AG09309 (cell line): ENCODE measurements at places on chromosomes 3 and 15.

- no peak for DNase-seq
Observed at GRCh38 chr3:130517602-130518001, 625 bp downstream of the COL6A6 start.

GRCh38 chr3:134752761-134753461, 42.1 kb upstream of the EPHB1 start:
- no peak for DNase-seq

DNA sequence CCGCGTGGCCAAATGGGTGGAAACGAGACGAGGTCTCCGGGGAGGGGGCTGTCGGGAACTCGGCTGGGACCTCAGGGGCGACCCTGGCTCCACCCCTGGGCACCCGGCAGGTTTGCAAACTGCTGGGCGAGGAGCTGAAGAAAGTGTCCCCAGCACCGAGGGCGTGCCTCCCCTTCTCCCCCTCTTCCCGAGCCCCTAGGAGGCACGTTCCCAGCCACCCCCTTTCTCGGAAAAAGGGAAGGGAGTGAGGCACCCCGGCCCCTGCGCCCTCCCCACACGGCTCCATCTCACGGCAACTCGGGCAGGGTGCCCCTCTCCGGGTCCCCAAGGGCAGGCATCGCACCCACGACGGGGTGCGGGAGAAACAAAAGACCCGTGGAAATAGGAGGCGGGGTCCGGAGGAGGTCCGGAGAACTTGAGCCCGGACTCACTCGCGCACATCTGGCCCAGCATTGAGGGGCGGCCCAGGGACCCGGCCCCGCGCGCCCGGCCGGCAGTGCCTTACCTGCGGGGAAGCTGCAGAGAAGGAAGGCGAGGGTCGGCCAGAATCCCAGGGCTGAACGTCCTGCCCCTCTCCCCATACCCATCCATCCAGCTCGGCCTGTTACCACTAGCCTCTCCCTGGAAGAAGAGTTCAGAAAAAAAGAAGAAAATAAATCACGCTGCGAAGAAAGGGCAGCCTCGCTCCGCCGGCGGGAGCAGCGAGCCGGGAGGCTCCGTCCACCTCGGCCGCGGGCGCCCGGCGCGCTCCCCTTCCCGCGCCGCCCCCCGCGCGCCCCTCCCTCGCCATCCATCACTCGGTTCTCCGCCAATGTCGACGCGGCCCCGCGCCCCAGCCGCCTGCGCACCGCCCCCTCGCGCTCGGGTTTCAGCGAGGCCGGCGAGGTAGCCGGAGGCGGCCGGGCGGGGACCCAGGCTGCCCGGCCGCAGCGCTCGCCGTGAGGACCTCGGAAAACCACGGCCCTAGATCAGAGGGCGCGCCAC, 16.3 kb downstream of the RGMA start:
- no peak for DNase-seq

- DNase-seq, result no peak
Observed at GRCh38 chr3:182105875-182106274, 394.1 kb downstream of the SOX2 start.

DNA sequence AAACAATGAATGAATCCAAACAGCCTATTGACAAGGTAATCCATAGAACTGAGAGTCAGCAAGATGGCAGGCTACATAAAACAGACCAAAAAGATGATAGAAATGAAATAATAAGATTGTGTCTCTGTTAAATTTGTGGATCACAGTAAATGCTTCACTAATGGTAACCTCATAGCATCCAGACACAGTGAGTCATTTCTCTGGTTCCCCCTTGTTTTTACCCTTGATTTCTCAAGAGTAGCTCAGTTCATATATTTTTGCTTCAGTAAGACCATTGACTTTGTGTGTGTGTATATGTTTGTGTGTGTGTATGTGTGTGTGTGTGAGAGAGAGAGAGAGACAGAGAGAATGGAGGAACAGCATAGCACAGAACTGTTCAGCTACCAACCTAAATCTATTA, 546.9 kb downstream of the RBMS3 start:
- DNase-seq, result no peak

- peak; percentile 96 for DNase-seq
Observed at GRCh38 chr15:77144492-77145070, 73.7 kb upstream of the TSPAN3 start.

DNA sequence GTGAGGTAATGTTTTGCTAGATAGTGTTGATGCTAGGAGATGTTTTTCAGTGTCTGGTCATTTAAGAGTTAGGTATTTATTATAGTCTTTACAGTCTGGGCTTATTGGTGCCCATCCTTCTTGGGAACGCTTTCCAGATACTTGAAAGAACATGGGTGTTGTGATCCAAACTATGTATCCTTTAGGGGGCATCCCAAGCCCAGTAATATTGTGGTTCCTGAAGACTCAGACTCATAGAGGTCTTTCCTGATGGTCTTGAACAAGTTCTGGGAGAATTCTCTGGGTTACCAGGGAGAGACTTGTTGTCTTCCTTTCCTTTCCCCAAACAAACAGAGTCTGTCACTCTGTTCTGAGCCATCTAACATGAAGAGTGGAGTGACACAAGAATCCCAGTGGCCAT, 99.7 kb upstream of the LRRC3B start:
- DNase-seq, result no peak

GRCh38 chr15:35690089-35690488, 144.1 kb upstream of the DPH6 start:
- DNase-seq, result no peak

GRCh38 chr3:98557324-98558010, 25.7 kb downstream of the GPR15 start:
- no peak for DNase-seq

DNA sequence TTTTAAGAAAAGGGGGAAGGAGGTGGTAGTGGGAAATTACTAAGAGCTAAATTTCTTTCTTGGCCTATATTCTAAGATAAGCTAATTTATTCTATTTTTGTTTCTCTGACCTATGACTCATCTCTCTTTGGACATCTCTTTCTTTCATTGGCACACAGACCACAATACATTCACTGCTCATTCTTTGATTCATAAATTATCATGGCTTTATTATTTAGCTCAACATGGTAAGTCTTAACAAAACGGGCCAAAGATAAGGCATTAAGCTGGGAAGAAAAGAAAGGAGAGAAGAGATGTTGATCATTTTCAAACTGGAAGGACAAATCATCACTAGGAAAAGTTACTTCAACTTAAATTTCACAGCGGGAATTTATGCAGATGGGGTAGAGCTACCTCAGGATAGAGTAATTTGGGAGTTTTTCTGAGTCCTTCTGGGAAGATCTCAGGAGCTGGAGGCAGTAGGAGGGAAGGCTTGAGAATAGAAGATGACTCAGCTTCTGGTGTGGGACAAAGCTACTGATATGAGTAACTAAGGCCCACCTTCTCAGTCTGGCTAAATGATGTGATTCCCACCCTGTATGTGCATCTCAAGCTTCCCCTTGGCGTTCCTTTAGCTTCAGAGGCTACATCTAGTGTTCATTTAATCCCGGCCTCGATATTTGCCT, 7.5 kb upstream of the ALCAM start:
- DNase-seq, result no peak

DNA sequence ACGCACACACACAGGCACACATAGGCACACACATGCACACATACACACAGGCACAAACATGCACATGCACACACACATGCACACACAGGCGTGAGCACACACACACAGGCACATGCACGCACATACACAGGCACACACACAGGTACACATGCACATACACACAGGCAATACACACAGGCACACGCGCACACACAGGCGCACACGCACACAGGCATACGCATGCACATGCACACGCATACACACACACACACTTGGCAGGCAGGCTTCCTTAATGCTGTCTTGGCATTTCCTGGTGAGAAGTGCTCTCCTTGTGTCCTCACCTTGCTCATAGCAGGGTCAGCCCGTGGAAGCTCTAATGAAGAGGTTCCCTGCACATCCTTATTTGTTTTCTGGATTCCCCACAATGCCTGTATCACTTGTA, 8.4 kb upstream of the SLCO2A1 start:
- DNase-seq, result no peak
